Islet precursor cell (in vitro differentiated cells): ENCODE measurements at places on chromosomes 1 and 21.

DNA sequence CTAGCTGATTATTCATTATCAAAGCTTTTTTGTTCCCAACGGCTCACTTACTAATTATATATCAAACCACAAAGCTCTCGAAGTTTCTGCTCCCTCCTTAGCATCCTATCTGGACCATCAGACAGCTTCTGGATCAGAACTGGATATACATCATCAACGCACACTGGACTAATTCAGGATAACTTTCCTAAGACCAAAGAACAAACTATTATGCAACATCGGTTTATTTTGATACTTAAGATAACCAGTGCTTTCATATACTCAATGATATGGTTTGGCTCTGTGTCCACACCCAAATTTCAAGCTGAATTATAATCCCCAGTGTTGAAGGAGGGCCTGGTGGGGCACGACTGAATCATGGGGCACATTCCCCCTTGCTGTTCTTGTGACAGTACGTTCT is 110.8 kb downstream of the SMYD3 start:
- no peak for DNase-seq

DNA sequence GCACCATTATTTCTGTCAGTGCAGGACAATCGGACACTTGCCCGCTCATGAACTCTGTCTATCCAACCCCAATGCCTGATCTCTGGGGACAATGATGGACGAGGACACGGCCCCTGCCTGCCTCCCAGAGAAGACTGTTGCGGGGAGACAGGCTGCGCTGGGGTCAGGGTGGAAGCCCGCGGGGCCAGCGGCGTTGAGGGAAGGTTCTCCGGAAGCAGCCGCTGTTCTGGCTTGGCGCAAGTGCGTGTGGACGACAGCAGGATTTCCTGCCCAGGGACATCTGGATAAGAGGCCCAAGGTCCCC is 18.8 kb downstream of the RHBG start:
- no peak for DNase-seq

GRCh38 chr1:41152622-41153044 is 89.5 kb downstream of the SCMH1 start:
- DNase-seq, result no peak

DNA sequence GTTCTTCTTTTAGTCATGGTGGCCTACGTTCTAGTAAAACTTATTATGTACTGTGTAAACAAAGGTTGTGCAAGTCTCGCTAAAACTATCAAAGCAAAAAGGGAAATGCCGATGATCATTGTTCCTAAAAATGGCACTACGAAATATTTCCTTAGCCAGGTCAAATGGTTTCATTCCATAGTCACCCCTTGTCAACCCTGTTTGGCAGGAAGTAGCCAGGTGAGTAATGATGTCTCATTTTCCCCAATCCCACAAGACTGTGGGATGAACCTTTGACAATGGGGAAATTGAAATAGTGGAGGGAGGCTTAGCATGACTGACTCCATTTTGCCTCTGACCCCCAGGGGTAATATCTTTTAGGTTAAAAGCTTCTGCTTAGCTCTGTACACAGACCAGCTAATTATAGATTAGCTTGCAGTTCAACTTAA is 5.6 kb upstream of the REN start:
- no peak for DNase-seq

GRCh38 chr1:196516373-196516772 is 91.9 kb downstream of the KCNT2 start:
- peak; percentile 85 for DNase-seq

DNA sequence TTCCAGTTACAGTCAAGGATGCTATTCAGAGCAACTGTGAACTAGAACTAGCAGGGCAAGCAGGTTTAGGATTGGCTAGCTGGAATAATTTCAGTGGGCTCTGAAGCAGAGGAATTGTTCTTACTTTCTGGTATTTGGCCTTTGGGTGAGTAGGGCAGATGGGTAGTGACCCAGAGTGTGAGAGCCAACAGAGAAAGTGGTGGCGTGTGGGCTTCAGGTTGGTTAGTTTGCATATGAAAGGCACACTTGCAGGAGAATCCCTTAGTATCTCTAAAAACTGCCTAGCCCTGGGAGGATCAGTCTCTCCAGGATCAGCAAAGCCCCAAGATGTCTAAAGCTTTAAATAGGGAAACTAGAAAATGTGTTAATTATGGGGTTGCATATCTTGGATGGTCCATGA is 67.6 kb upstream of the LRRC8B start:
- peak; percentile 47 for DNase-seq

DNA sequence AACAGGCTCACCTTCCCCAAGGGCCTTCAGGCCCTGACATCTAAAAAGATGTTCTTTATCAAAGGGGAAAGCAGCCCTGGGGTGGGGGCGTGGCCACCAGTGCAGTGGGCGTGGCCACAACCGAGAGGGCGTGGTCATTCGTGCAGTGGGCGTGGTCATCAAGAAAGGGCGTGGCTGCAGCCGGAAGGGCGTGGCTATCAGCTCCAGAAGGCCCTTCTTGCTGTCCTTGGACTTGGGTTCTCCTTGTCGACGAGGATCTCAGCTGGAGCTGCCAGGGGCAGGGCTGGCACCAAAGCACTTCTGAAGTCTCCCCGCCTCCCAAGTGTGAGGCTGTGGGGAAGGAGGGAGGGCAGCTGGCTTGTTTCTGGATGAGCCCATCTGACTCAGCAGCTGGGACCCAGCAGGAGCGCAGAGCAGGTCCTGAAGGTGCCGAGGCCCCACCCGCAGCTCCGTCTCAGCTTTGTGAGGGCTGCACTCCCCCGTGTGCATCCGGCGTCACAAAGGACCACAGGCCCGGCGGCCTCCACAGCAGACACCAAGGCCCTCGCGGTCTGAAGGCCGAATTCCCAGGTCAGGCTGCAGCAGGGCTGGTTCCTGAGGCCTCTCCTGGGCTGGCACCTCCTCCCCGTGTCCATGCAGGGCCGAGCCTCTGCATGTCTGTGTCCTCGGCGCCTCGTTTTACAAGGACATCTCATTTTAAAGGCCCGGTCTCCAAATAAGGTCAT is 12.8 kb downstream of the PDE9A start:
- DNase-seq, result no peak

DNA sequence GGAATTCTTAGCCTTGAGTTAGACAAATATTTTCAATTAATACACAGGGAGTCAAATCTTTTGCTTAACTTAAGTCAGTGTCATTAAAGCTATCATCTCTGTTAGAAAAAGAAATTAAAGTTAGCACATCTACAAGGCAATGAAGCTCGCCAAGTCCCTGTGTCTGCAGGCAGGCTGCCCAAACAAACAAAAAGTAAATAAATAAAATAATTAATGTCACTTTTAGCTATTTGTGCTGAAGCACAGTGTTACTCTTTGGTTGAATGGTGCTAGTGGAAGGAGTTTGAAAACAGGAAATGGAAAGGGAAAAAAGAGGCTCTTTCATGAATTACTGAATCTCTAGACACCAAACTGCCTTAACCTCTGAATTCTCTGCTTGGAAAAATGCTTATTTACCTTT is 37.1 kb upstream of the COL11A1 start:
- no peak for DNase-seq

DNA sequence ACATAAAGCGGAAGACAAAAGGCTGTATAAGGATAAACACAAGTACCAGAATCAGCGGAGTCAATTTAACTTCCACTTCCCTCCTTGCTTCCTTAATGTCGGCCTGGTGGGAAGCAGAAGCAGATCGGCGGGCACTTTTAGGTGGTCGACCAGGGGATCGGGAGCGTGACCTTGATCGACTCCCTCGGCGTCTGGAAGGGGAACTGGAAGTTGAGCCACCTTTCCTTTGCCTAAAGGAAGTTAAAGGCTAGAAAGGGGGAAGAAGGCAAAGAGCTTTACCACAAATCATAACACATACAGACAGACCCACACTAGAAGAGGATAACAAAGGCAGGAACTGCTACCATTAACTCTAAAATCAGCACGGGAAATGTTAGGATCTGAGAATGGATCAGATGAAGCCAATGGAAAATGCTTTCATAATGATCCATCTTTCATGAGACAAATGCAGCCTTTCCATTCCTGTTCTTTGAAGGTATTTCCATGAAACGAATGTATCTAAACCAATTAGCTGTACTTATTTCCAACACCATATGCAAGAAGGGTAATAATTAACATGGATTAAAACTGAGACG is 5.7 kb downstream of the LBR start:
- DNase-seq, result no peak

DNA sequence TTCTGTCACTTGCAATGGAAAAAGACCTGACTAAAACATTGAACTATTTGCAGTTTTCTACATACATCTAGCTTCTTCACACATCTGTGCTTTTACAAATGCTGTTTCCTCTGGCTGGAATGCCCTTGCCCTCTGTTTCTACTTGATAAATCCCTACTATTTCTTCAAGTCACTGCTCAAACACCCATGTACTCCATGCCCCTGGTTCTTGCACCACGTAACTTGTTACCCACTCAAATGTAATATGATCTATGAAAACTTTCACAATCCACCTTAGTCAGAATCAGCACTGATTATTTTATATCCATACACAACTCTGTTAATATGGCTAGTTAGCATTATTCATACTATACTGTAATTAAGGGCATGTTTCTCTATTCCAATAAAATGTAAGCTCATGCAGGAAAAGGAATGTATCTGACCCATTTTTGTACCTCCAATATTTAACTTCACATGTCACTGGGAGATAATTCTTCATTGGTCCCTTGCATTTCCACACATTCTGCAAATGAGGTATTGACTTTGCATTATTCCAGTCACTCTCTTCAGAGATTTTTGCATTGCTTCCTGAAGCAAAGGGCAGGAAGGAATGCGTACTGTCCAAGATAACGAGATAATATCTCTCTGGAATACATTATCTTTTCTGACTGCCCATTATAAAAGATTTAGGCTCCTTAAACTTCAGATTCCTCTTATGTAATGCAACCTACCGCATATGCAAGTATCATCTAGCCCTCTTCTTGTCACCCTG is 158.3 kb downstream of the COL24A1 start:
- DNase-seq, result no peak

- peak; percentile 93 for DNase-seq
Measured at GRCh38 chr21:26846036-26846931, 1.1 kb upstream of the ADAMTS1 start.

GRCh38 chr1:27053977-27054753 is 41.5 kb upstream of the TENT5B start:
- DNase-seq, result peak; percentile 25

DNA sequence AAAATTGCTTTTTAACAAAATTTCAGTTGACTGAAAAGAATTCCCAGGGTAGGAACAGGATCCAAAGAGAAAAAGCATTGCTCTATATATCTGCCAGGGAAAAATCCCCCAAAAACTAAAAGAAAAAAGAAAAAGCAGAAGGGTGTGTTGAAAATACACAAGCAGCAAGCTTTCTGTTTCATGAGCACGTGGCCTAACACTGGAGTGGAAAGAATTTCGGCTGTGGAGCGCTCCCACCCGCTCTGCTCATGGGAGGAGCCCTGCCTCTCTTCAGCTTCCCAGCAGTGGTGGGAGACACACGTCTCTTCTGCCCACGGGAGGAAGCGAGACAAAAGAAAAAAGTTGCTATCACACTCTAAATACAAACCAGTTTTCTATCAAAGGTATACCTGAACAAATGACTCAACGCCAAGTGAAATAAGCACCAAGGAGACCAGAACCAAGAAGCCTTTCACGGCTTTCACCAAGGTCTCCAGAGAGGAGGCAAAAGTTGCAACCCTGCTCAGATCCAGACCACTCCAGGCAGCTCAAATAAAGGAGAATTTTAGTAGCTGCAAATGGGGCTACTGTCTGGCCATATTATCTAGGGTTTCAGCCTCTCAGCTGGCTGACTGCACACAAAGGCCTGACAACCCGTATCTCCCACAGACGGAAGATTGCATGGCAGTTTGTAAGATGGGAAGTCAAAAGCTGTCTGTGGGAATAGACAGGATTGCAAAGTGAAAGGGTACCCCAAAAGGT is 29.5 kb upstream of the ZNF496 start:
- no peak for DNase-seq

DNA sequence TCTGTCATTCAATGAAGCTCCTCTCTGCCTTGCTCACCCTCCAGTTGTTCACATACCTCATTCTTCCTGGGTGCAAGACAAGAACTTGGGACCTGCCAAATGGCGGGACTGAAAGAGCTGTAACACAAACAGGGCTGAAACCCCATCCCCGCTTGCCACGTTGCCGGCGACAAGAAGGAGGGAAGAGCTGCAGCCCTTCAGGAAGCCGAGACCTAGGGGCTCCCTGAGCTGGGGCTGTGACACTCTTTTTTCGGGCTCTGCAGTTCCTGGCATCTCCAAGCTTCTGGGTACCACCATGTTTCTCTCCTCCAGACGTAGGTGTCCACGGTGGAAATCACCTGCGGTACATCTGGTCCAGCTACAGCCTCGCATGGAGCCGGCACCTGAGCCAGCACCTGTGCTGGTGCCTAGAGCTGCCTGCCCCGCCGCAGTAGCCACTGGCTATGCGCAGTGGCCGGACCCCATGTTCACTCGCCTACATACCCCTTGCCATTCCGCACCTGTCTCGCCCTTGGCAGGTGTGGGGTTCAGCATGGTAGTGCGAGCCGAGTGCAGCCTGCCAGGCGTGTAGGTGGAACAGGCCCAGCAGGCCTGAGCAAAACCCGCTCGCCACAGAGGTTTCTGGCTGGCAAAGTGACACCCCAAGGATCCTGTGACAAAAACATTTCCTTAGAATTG is 367.0 kb upstream of the NEGR1 start:
- no peak for DNase-seq

DNA sequence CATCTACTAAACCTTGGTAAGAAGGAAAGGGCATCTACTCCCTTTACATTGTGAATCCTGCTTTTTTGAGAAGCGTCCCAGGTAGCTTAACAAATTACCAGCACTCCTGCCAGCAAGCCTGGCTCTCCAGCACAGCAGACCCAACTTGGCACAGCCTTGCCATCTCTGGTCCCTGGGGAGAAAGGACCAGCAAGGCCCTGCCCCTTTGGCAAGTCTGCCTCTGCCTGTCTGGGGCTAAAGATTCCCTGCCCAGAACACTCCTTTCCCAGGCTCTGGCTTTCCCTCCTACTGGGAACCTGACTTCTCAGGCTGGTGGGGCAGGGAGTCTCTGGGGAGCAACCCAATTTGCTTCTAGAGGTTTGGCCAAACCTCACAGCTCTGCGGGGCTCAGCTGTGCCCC is 68.5 kb downstream of the ATP2B4 start:
- no peak for DNase-seq

DNA sequence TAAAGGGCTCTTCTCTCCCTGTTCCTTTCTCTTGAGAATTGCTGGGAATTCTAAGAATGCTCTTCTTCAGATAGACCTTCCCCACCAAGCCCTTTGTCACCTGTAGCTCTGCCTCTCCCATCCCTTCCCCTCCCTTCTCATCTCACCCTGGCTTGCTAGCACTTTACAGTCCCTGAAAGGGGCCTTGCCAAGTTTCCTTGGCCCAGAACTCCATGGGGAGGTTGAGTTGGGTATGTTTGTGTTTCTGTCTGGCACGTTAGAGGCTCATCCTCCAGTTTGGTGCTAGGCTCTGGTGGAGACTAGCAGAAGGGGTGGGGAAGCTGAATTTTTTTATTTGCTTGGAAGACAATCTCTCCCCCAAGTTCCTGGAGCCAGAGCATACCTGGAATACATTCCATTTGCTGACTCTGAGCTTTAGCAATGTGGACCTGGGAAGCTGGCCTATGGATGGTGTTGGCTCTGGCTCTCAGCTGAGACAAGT is 4.9 kb downstream of the CGN start:
- DNase-seq, result peak; percentile 94
